ENCODE measurements at places on chromosomes 7 and 10.

DNA sequence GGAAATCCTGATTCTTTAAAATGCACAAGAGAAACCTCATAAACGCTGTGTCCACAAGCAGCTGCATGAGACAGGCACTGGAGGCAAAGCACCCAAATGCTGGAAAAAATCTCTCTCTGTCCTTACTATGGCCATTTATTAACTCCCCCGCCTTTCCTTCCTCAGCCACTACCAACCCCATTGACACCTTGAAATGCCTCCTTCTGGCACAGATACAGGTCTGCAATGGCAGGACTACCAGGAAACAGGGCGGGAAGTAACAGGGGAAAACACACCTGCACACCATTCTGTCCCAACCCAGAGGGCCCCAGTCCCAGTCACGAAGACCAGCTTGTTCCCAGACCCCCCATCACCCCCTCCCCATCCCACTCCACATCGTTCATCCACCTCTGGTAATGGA lies 224.3 kb downstream of the PARD3 start:
- DNase-seq, result no peak

DNA sequence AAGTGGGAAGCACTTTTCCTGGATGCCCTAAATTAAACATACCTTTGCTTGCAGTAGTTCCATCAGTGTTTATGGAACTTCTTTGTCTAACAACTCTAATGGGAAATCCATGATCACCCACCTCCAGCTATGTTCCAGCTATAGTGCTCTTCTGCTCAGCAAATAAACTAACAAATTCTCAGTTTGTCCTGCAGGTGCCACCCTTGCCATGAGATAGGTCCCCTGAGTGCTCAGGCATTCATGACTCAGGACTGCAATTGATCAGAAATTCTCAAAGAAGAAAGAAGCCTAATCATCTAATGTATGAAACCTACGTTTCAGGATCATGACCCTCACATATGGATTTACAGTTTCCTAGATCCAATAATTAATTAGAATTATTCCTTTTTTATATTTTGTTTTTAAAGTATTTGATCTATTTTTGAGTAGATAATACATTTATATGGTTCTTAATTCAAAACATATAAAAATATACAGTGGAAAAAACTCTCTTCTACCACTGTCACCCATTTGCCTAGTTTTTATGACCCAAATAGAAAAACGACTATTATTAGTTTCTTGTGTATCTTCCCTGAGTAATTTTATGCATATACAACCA lies 48.7 kb upstream of the DYNC1I1 start:
- no peak for DNase-seq

- DNase-seq, result no peak
Observed at GRCh38 chr10:119973281-119973680, 80.8 kb downstream of the SEC23IP start.

DNA sequence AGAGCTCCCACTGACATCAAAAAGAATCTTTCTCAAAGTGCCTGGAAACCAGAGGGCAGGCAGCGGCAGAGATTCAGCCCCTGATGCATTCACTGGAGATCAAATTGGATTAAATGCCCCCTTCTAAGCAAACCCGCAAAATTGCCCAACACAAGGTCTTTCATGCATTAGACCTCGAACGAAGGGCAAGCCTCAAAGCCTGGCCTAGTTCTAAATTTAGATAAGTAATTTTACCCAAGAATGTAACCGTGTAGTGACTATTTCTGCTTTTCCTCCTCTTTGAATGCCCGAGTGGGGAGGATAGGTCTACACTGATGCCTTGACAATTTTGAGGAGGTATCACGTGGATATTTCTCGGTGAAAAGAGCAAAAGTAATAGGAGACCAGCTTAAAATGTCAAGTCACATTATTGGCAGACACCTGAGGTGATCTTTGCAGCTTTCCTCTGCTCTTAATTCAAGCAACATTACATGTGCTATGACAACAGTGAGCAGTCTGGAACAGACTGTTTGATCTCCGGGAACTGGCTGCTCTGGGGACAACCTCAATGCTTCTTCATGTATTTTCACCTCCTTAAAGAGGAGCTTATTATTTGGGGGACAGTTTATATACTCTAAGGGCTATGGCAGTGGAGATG lies 1263.5 kb upstream of the AUTS2 start:
- DNase-seq, result no peak

- DNase-seq, result no peak
Observed at GRCh38 chr7:112080978-112081377, 125.2 kb downstream of the DOCK4 start.

- DNase-seq, result no peak
Observed at GRCh38 chr10:116490028-116490662, 55.6 kb upstream of the PNLIP start.

DNA sequence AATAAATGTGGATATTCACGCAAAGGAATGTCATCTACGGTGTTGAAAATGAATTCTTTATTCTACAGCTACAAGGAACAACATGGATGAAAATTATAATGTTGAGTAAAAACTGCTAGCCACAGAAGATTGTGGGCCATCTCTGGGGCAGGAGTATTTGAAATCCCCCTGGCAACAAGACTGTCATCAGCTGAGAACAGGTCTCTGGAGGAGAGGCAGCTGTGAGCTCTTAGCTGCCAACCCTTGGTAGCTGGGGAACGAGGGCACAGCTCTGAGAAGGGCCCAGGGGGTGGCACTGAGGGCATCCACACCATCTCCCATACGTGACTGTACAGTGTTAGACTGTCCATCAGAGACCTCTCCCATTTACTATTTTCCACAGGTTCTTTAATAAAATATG lies 340.1 kb upstream of the MGMT start:
- DNase-seq, result no peak

- no peak for DNase-seq
Observed at GRCh38 chr10:71393841-71394475, 2.8 kb upstream of the CDH23 start.

- no peak for DNase-seq
Observed at GRCh38 chr7:18534481-18534880, 38.9 kb downstream of the HDAC9 start.

DNA sequence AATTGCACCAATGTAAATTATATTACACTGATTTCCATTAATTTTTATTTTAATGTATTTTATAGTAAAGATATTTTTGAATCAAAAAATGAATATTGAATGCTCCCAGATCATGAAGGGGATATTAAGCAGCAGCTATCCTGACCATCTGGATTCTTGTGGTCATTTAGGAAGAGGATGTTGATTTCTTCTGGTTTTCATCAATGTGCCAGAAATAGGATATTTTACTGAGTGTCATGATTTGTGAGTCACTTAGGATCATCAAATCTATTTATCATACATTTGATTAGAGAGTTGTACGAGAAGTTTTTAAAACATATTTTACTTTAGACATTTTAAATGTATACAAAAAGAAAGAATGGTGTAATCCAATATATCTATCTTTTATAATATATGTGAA lies 366.3 kb upstream of the CHRM2 start:
- no peak for DNase-seq

DNA sequence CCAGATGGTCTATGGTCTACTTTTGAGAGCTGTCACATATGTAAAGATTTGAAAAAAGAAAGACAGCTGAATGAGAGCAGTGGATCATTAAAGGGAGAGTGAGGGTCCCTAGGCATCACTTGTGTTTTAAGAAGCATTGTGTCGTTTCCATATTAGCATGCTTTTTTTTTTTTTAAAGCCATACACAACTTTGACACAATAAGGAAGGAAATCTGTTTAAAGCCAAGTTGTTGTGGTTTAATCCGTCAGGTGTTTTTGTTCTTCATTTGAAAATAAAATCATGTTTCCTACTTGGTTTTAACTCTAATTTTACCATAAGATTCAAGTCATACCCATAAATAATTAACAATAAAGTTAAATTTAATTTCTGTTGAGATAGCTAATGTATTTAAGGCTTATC lies 53.5 kb downstream of the MDFIC start:
- DNase-seq, result no peak

DNA sequence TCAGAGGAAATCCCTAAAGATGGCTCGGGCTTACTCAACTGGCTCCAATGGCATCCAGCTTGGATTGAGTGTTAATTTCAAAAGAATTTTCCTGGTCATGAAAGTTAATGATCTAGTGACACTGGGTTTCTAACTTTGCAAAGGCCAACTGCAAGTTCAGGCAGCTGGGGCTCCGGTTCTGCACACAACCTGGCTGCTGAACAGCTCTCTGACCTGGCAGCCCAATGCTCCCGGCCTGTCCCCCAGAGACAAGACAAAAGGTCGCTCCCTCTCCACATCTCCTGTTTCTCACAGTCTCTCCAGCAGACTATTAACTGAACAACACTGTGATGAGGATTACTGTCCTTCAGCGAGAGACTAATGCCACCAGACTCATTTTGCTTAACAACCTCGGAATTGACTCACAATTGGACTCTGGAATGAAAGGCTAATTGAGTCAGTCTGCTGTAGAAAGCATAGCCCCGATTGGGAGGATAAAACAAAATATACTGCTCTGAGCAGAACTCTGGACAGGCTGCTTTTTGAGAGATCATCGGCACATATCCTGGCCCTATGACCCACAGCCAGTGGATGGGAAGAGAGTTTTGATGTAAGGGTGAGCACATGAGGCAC lies 174.5 kb downstream of the GFRA1 start:
- no peak for DNase-seq

DNA sequence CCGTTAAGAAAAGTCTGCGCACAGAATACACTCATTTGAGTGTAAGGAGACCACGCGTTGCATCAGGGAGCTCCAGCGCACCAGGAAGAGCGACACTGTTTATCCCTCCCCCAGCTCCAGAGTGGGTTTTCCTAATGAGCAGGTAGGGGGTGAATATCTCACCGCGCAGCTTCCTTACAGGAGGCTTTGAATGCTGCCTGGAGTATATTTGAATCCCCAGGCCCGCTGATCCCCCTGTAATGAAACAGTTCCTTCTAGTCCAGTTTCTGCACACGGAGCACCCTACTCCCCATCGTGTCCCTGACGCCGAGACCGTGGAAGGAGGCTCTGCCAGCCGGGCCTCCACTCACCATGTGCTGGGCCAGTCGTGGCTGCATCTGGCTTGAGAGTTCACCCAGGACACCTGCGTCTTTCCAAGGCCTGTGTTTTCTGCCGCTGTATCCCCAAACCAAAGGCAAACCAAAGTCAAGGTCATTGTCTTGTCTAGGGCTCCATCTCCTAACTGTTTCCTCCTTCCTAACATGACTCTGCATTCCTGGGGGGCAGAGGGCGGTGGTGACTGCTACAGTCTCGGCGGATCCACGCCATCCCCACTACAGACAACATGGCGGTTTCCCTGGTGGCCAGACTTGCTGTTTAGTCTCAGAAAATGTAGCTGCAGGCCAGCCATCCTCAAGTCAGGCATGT lies 167.8 kb downstream of the USP6NL start:
- DNase-seq, result no peak

GRCh38 chr10:28684157-28684985 lies 7.0 kb downstream of the BAMBI start:
- no peak for DNase-seq

GRCh38 chr7:46169384-46169755 lies 248.3 kb upstream of the IGFBP3 start:
- DNase-seq, result no peak

DNA sequence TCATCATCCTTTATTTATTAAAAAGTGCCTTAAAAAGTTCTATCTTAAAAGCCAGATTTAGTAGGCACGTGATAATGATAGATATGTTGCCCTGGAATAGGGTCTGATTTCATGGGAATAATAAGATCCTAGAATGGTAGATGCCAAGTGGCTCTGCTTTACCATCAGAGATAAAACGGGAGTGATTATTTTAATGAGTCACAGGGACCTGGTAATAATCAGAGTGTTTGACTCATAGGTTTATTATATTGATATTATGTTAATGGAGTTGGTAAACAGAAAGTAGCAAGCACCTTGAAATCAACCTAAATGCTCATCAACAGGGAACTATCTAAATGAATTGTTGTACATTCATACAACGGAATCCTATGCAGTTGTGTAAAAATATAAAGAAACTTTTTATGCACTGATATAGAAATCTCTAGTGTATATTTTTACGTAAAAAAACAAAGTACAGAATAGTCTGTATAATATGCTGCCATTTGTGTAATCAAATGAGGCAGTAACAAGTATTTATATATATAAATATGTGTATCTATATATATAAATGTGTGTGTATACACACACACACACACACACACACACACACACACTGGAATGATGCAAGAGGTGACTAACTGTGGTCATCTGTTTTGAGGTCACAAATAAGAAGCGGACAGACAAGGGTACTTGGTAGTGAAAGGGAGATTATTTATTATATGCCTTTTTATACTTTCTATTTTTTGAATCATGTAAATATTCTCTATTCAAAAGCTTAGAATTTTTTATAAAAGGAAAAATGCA lies 78.6 kb upstream of the DYNC1I1 start:
- DNase-seq, result no peak

- DNase-seq, result no peak
Observed at GRCh38 chr10:132096223-132096622, 30.5 kb downstream of the JAKMIP3 start.

- no peak for DNase-seq
Observed at GRCh38 chr7:85916016-85916415, 727.7 kb upstream of the GRM3 start.

GRCh38 chr7:159099711-159100231 lies 44.9 kb downstream of the VIPR2 start:
- DNase-seq, result no peak

DNA sequence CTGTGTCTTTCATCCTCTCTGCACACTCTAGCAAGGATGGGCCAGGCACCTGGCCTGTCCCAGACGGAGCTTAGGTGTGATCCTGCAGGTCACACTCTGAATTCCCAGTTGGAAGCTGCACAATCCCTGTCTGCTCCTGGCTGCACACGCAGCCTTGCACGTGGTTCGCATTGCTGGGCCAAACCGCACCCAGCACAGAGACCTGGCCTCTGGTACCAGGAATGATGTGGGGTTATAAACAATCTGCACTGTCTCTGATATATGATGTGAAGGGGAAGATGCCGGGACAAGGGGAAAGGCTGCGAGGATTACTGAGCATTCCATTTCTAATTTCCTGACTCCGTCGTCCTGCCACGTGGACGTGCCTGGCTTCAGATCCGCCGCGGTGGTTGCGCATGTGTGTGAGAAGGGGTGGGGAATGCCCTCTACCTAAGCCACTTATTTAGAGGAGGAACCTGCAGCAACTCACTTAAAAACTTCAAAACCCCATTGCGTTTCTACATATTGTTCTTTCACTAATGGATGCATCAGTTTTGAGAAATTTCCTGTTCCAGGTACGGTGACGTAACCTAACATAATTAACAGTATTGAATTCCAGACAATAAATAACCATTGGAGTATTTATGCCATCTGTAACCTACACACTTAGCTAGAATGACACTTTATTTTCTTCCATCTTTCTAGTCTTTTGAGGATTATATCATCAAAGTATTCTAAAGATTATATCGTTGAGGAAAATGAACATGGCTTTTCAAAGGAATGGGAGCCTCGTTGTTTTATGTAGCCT lies 559.7 kb upstream of the MGMT start:
- DNase-seq, result no peak

- no peak for DNase-seq
Observed at GRCh38 chr10:78002541-78003288, 26.6 kb downstream of the POLR3A start.
